Upper lobe of left lung (tissue), 6 donors: ENCODE measurements at places on chromosomes 3 and 15.

- no peak for DNase-seq
Observed at GRCh38 chr3:117562000-117562399, 852.4 kb downstream of the TUSC7 start.

DNA sequence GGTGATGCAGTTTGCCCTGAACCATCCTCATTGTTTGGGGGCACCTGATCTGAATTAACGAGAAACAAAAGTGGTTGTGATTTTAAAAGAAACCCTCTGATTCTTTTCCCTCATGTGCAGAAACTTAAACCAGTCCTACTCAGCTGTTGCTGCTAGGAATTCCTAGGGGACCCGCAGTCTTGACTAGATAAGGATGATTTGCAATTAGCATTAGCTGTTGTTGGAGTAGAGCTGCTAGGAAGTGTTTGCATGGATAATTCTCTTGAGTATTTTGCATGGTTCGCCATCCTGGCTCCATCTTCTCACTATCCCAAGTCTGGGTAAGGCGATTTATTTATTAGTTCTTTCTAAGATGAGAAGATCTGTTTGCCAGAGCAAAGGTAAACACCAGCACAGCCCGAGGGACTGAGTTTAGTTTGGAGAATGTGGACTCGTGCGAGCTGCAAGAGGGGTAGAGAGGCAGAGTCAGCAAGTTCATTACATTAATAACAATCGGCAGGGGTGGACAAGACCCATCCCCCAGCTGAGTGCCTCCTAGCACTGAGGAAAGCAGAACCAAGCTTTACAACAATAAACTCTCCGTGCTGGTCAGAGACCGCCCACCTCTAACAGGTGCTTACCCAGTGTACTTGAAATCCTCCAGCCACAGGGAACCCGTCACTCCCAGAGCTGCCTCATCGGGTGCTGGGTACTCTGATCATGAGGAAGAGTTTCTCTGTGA is 4.1 kb downstream of the FGD5 start:
- DNase-seq = no peak

DNA sequence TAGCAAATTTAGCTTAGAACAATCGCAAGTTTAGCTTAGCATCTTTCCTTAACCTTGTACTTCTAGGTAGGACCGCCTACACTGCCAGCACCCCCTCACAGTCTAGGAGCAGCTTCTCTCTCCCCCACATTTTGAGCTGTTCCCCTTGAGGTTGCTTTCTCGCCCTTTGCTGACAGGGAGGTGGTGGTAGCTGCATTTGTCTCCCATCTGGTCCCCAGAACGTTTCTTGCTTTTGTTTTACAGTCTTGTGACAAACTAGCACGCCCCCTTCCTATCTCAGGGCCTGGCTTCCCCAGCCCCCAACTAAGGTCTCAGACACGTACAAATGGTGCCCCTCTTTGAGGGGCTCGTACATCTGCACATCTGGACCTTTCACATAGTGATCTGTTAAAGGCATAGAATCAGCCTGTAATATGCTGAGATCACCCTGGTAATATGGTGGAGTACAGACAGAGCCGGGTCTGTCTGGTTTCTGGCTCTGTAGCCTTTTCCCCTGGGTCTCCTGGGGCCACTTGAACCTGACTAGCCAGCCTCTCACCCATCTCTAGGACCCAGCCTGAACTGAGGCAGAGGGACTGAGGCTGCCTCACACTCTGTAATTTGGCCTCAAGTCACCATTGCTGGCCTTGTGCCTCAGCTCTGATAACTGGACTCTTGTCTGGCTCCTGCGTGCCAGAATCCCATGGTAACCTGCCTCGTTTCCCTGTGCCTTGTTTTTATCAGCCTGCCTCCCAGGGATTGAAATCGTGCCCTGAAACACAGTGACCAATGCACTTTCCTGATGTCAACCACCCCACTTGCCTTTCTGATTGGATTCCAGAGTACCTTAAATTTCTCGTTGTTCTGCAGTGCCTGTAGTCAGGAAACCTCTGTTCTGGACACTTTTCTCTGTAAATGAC is 27.7 kb downstream of the CRTC3 start:
- DNase-seq = no peak

DNA sequence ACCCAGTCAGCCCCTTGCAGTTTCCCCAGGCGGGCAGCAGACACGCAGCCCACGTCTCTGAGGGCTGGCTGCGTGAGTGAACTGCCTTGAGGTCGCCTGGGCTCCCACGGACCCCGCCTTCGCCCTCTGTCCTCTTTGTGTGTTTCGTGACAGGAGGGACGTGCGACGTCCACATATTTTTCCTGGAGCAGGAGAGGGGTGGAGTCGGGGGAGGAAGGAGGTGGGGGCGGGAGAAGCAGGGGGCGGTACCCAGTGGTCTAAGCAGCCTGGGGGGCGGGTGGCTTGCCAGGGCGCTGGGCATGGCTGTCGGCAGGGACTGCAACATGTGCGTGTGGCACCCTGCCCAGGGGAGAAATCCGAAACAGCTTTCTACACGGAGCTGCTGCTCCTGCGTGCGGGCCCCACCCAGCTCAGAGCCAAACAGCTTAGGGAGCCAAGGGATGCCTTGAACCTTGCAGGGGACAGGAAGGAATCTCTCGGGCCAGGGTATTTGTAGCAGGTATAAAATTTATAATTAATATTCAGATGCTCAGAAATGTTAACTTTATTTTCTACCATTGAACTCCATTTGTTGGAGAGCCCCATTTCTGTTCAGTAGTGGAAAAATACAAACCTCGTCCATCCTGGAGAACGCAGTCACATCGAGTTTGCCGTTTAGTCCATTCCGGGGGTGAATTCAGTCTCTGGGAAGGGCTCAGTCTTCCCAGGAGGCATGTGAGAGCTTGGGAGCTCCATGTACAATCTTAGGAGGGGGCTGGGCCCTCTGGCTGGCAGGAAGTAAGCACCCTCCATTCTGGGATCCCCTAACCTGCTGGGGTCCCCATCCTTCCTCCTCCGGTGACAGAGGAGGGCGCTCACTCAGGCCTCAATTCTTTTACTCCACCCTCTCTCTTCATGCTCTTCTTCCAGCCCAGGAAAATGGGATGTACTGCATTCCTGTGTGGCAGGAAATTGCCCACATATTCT is 79.1 kb upstream of the MEF2A start:
- DNase-seq = peak; percentile 84

DNA sequence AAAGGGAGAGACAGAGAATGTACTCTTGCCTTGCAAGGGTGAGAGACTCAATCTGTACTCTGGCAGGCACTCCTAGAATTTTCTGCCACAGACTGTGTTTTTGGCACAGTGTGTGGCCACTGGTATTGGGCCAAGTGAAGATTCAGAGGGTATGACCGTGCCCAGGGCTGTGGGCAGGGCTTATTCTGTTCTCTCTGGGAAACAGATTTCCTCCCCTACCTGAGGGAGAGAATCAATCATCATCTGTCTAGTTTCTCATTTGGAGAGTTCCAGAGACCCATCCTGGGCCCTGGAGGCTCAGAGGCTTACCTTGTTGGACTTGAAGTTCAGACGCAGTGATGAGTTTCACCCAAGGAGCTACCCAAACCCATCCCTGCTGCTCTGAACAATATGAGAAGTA is 28.2 kb downstream of the CSTA start:
- DNase-seq = no peak

DNA sequence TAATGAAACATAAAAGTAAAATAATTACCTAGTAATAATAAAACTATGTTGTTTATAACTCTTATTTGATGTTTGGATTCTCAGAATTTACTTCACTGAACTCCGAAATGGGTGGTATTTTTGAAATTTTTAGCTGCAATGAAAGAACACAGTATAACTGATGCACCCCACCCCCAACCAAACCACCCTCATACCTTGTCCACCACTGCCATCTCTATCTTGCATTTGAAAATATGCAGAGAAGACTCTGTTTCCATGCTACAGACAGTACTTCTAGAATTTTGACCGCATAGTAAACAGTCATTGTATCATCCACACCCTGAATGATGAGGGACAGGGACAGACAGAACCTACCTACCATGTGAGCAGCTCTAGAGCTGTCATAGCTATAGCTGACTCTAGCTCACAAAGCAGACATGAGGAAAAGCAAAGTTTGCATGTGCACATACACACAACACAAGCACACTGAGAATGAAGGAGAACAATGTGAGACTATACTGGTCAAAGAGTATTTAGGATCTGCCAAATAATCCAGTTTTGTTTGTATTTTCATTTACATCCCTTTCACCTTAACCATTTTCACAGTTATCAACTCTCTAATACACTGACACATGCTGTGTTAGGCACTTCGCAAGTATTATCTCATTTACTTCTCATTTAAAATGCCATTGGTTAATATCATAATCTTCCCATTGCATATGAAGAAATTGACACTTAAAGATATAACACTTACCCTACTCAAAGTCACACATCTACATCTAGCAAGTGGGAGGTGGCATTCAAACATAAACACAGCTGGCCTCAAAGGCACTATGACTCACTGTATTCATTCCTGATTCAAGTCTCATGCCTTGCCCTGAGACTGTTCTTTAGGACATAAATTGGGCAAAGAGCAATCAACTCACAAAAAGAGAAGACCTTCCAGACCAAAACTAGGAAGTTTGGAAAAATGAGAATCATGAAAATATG is 1014.7 kb upstream of the CFAP20DC start:
- DNase-seq = no peak

GRCh38 chr3:183301937-183302580 is 49.0 kb downstream of the B3GNT5 start:
- DNase-seq = no peak

DNA sequence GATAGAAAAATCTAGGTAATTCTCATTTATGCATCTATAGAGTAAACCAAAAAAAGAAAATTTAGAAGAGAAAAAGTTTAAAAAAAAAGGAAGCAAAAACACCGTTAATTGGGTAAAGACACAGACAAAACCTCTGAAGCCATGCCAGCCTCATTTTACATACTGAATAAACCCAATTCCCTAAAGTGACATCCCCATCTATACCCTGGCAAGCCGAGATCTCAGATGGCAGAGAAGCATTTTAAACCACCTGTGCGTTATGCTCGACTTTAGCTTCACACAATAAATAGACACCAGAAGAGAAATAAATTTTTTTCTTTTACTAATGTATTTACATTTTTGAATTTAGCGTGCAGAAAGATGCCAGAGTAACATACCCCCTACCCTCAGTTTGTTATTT is 382.1 kb downstream of the PLCL2 start:
- DNase-seq = no peak

DNA sequence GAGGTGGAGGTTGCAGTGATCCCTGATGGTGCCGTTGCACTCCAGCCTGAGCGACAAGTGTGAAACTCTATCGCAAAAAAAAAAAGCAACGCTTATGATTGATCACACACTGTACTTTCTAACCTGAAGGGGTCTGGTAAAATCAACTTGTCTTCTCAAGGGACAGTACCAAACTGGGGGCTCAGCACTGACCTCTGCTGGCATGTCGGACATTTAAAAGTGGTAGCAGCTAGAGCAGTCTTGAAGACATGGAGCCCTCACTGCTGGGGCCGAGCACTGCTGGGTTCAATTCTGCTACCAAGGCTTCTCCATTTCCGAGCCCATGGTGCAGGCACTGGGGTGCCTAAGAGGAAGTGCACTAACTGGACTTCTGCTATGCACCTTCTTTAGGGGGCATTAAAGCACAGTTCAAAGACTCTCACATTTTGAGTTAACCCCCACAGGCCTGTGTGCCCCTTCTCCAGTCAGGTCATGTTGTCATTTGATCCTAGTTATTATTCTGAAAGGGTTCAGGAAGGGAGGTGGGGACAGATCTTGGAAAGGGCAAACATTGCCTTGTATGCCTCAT is 26.4 kb upstream of the LAMP3 start:
- no peak for DNase-seq

GRCh38 chr15:80367094-80367493 is 37.1 kb upstream of the ARNT2 start:
- DNase-seq = no peak

GRCh38 chr15:57156210-57156884 is 220.0 kb upstream of the CGNL1 start:
- no peak for DNase-seq

DNA sequence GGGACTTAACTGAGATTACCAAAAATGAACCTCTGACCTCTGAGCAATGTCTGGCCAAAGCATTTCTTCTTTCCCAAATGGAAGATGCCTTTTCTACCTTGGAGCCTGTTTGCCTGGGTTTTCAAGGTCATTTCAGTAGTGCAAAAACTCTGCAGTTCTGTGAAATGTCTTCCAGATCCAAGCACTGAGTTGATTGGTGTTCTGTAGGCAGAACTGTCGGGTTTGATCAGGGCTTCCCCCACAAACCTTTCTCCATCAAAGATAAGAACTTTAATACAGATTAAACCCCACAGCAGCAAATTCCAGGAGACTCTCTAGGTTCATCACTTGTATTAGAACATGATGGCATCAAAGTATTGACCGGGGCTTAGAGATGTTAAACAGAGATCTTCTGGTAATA is 192.7 kb upstream of the TOPAZ1 start:
- no peak for DNase-seq

GRCh38 chr15:76185716-76186115 is 125.6 kb downstream of the ETFA start:
- DNase-seq = no peak

GRCh38 chr3:178084938-178085816 is 451.1 kb upstream of the KCNMB2 start:
- DNase-seq = peak; percentile 53

- DNase-seq = no peak
Observed at GRCh38 chr15:69390575-69390974, 23.6 kb upstream of the KIF23 start.

DNA sequence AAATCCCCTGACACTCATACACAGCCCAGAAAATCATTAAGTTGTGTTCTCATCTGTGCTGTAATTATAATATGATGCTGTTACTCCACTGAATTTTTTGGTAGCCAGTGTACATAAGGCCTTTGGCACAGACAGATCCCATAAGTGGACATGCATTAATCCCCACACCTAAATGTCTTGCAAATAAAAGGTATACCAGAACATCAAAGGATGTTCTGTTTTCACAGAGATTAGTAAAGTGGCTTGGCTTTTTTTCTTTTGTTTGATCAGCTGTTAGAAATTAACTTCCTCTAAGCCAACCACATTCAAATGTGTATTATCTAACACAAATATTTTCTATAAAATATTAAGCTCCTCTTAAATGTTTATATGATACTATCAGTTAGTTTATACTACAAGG is 2.7 kb downstream of the SST start:
- DNase-seq = no peak

DNA sequence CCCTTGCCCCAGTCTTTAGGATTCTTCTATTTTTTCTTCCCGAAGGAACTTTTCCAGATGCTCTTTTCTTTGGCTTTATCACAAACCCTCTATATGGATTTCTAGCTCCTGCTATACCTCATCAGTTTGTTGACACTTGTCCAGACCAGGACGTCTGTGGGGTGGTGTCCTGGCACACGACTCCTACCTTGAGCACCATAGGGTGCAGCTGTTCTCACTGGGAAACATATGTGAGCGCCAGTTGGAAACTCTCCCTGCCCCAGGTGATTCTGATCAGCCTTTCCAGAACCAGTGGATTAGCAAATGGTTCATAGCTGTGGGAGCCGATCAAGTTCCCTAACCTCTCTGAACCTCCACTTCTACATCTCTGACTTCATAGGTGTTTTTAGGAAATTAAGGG is 40.6 kb upstream of the USP3 start:
- DNase-seq = no peak

GRCh38 chr15:93244696-93245660 is 156.0 kb upstream of the RGMA start:
- no peak for DNase-seq

- DNase-seq = no peak
Observed at GRCh38 chr3:154900816-154901215, 179.3 kb upstream of the MME start.
